ENCODE measurements at places on chromosomes 3 and 15.

GRCh38 chr3:195042743-195043606 lies 228.0 kb downstream of the XXYLT1 start:
- no peak for DNase-seq

GRCh38 chr15:38307861-38308641 lies 55.4 kb downstream of the SPRED1 start:
- DNase-seq: no peak

- no peak for DNase-seq
Observed at GRCh38 chr3:175704366-175705055, 845.4 kb downstream of the NAALADL2 start.

- DNase-seq: no peak
Observed at GRCh38 chr15:44545913-44546802, 9.2 kb downstream of the EIF3J start.

DNA sequence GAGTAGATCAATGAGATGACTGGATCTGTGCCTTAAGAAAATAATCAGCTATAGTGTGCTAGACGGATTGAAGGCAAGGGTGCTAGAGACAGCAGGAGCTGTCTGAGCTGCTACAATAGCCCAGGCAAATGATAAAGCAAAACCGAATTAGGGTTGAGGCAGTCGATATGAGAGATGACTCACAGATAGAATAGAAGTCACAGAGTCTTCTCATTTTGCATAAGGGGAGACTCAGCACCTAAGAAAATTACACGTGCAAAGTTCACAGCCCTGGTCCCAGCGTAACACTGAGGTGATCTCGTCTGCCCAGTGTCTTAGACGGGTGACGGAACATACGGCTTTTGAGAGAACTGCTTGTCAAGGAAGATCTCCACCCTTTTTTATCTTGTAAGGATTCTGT lies 11.6 kb downstream of the LPP start:
- DNase-seq: no peak

- no peak for DNase-seq
Observed at GRCh38 chr3:196108075-196108743, 26.3 kb upstream of the TFRC start.

DNA sequence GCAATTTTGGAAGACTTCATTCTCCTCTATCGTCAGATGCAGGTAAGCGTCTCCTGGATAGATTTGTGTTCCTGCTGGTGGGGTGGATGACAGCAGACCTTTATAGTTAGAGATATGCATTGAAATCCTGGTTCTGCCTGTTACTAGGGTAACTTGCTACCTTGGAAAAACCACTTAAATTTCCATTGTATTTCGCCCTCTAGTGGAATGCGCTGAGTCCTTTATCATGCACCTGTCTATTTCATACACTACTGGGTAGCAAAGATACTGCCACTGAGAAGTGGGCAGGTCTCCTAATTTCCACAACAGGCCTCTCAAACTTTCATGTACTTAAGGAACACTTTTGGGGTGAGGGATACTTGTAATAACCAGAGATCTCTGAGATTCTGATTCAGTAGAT lies 209.5 kb upstream of the SUCLG2 start:
- DNase-seq: no peak

GRCh38 chr15:97410897-97411575 lies 549.5 kb upstream of the ARRDC4 start:
- DNase-seq: no peak

DNA sequence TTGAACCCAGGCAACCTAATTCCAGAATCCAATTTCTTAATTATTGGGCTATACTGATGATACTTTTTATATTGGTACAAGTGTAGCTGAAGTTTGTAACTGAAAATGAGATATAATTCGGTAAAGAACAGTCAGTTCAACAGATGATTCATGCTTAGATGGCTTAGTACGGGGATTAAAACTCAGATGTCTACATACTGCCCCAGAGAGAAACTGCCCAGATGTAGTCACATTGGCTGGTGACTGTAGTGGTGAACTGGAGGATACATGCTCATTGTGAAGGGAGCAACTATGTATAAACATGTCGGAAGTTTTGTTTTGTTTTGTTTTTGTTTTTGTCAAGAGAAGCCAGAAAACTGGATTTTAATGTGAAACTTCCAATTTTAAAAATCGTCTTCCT lies 179.6 kb downstream of the ADAMTSL3 start:
- no peak for DNase-seq

GRCh38 chr3:82627733-82628132 lies 866.3 kb upstream of the GBE1 start:
- DNase-seq: no peak

GRCh38 chr15:92781925-92782453 lies 118.1 kb upstream of the CHD2 start:
- DNase-seq: no peak

DNA sequence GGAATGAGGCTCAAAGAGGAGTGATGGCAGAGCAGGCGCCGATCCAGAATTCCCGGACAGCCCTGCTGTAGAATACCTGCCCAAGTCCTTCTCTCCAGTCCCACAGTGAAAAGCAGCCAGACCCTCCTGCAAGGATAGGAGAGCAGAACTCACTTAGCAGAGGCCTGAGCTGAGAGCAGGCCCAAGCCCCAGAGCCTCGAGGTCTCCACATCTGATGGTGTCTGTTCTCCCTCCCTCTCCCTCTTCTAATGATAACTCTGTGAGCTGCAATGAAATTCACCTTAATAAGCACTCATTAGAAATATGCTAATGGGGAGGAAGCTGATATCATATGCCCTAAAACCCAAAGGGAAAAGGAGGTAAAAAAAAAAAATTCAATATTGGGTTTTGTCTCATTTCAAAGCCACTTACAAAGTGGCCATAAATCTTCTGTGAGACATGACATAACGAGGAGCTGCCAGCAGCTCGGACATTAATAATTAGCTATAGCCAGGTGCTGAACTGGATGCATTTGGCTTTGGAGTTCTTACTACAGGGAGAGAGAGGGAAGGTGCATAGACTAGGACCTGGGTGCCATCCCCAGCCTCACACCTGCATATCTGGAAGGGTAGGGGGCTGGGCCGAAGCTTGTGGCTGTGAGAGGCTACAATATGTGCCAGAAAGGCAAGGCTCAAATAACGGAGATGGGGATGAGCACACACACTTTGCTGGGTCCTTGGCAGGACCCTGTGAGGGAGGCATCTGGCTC lies 108.4 kb downstream of the MEGF11 start:
- DNase-seq: peak; percentile 63

- no peak for DNase-seq
Observed at GRCh38 chr3:111730143-111730542, 128.9 kb upstream of the PHLDB2 start.

DNA sequence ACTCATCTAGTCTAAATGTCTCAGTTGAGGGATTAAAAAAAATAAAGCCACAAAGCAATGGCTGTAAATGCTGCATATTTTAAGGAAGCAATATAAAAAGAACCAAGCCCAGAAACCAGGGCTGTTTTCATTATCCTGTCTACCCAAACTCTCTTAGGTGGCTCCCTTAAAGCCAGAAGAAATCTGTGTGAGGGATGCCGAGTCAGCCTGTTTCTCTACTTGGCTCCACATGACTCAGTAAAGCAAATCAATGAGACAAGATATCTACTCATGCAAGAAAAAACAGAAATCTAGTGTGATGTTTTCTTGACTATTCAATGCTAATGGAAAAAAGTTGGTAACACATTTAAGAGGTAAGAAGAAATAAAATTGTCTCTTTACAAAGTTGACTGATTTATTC lies 296.2 kb downstream of the ZBTB20 start:
- DNase-seq: no peak

DNA sequence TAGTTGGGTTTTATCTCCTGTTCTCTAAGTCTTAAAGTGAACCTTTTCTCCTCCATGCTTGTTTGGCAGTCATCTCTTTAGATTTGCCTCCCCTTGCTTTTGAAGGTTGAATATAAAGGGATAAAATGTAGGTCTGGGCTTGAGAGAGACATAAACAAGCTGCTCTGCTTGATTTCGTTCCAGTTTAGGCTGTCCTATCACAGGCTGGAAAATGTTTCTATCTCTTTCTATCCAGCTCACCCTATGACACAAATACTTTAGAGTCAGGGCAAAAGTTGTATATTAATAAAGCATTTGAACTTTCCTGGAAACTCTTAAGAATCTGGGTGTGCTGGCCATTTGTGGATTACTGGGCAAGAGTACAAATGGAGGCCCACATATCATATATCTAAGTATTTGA lies 29.5 kb upstream of the ZBBX start:
- no peak for DNase-seq

- no peak for DNase-seq
Observed at GRCh38 chr3:135911110-135911509, 54.4 kb upstream of the PPP2R3A start.

GRCh38 chr15:85667491-85668424 lies 127.0 kb downstream of the KLHL25 start:
- peak; percentile 2 for DNase-seq

DNA sequence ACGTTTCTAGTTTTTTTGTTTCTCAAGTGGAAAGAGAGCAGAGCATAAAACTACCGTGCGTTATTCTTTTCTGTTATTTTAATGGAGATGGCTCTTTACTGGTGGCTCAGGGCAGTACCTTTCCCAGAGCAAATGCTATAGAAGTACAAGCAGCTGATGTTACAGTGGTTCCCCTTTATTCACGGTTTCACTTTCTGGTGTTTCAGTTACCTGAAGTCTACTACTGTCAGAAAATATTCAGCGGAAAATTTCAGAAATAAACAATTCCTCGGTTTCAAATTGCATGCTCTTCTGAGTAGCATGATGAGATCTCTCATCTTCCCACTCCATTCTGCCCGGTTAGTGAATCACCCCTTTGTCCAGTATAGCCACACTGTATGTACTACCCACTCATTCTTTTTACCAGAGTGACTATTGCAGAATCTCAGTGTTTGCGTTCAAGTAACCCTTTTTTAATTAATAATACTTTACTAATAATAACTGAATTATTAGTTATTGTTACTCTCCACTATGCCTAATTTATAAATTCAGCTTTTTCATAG lies 597.5 kb upstream of the ROBO2 start:
- DNase-seq: no peak

DNA sequence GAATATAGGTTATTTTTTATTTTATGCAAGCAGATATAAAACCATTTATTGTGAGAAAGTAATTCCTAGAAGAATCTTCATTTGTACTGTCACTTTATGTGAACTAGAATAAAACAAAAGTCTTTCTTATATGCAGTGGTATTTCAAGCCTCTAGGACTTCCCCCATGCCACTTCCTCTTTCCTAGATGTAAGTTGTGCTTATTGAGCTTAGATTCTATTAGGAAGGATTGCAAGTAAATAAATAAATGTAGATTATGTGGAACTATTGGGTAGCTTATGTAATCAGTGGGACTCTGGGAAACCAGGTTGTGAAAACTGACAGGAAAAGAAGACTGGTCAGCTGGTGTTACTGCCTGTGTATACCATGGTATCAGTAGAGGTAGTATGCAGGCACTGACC lies 169.7 kb downstream of the RSRC1 start:
- DNase-seq: no peak

GRCh38 chr15:32694222-32694983 lies 23.4 kb upstream of the GREM1 start:
- DNase-seq: no peak

- no peak for DNase-seq
Observed at GRCh38 chr15:56965231-56966013, 47.0 kb downstream of the TCF12 start.

GRCh38 chr3:94356581-94356980 lies 293.7 kb downstream of the NSUN3 start:
- DNase-seq: no peak

DNA sequence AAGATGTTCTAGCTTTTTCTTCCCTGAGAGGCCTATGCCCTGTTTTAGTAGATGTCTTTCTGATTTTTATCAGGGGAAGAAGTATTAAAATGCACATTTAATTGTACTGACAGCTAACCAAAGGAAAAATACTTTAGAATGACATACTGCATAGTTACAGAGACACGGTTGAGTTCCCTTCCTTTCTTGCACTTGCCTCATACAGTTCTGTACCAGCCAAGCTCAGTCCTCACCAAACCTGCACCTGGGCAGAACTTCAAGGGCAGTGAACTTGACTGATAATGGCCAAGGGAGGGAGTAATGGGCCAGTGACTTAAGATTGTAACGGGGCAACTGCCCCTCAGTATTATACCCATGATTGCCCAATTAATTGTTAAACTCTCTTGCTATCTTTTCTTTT lies 34.1 kb upstream of the RASGRP1 start:
- no peak for DNase-seq

DNA sequence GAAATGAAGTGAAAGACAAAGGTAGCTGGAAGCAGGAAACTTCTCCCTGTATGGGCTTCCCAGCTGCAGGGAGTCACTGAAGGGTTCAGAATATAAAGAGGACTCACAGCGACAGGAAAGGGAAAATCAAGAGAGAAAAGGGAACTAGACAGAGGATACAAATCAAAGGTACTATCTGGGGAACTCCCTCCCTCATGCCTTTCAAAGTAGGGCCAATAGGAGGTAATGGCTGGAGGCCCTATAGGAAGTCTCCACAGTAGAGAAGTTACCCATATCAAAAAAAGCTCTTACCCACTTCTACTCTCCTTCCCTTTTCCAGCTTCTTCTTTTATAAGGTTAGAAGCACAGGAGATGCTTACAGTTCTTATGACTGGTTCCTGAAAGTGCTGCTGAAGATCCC lies 43.5 kb downstream of the FMN1 start:
- DNase-seq: no peak

GRCh38 chr3:70990723-70991122 lies 592.8 kb downstream of the FOXP1 start:
- DNase-seq: no peak

GRCh38 chr3:47394140-47394870 lies 13.5 kb downstream of the PTPN23 start:
- no peak for DNase-seq

DNA sequence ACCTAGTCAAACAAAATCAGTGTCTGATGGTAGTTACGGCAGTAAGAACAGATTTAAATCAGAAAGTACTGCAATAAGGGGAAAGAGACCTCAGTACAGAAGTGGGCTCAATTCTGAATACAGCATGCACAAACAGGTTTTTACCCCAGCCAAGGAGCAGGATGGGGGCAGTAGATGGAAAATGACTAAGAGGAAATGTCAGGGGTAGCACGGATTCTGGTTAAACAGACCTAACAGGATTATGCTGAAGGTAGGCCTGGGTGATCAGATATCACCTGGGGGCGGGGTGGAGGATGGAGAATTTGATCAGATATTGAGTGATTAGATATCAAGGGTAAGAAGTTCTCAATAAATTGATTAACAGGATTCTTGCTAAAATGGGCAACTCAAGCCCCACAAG lies 19.0 kb downstream of the MESD start:
- no peak for DNase-seq

- DNase-seq: no peak
Observed at GRCh38 chr3:195268576-195269309, 2.2 kb downstream of the XXYLT1 start.

- DNase-seq: no peak
Observed at GRCh38 chr15:64466408-64467141, 6.2 kb downstream of the ZNF609 start.

GRCh38 chr3:192826214-192827006 lies 91.2 kb downstream of the MB21D2 start:
- DNase-seq: no peak

GRCh38 chr3:60316121-60316797 lies 935.0 kb downstream of the FHIT start:
- no peak for DNase-seq

- DNase-seq: no peak
Observed at GRCh38 chr3:159113221-159113875, 311.5 kb downstream of the MFSD1 start.

GRCh38 chr3:44892689-44893088 lies 18.3 kb downstream of the TGM4 start:
- no peak for DNase-seq

GRCh38 chr15:62106096-62106495 lies 39.3 kb downstream of the C2CD4A start:
- DNase-seq: no peak

GRCh38 chr3:2158828-2159227 lies 60.2 kb downstream of the CNTN4 start:
- DNase-seq: no peak

- no peak for DNase-seq
Observed at GRCh38 chr15:28890711-28891495, 5.1 kb downstream of the APBA2 start.

All from DMS153 (cell line).